Psoas muscle (tissue), 8 donors: ENCODE measurements at places on chromosomes 4 and X.

DNA sequence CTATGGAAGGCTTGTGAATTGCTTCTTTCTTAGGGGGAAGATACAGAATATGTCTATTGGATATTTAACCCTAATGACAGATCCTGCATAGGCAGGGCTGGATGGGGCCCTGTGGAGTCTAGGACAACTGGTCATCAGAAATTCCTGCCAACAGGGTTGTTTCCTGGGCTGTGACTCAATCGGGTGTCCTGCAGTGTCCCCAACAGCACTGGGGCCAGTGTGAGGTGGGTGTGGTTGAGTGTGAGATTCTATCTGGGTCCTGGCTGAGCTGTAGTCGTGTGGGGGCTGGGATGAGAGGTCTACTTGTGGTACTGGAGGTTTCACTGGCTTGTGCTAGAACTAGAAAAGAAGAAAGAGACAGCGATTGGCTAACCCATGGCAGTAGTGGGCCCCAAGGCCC is 87.3 kb upstream of the WDR1 start:
- no peak for DNase-seq

- no peak for DNase-seq
Observed at GRCh38 chr4:121448231-121448630, 67.4 kb upstream of the QRFPR start.

- peak; percentile 59 for DNase-seq
Observed at GRCh38 chrX:46575991-46576392, 2.4 kb downstream of the CHST7 start.

DNA sequence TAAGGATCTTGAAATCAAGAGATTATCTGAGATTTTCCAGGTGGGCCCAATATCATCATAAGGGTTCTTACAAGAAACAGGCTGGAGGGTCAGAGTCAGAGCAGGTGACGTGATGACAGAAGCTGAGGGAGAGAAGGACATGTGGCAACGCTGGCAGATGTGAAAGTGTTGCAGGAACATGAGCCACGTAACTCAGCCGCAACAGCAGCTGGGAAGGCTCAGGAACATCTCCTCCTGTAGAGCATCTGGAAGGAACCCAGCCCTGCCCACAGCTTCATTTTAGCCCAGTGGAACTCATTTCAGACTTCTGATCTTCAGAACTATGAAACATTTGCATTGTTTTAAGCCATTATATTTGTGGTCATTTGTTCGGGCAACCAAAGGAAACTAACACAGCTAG is 156.3 kb upstream of the VEGFC start:
- DNase-seq, result no peak

- DNase-seq, result no peak
Observed at GRCh38 chr4:80507507-80507906, 172.0 kb downstream of the CFAP299 start.

- DNase-seq, result no peak
Observed at GRCh38 chrX:154436374-154436982, 476 bp upstream of the GDI1 start.
